ENCODE measurements at places on chromosomes 2 and 18.
A peak's percentile ranks its signal among the peaks of the same experiment; 100 is the strongest.

DNA sequence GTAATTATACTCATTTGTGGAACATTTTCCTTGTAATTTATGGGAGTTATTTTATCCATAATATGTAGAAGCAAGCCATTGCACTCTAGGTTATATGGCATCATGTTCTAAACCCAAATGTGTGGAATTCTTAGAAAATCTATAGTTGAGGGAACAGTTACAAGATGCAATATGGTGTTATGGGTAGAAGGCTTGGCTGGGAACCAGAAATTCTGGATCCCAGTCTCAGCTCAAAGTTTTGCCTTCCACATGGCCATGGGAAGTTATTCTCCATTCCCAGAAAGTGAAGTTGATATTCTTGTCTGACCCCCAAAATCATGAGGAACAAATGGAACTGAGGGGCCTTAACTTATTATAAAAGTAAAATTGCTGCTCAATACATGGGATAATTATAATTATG is 38.0 kb downstream of the KIF5C start:
- no peak for DNase-seq

- DNase-seq = no peak
Measured at GRCh38 chr2:239716536-239717318, 308.4 kb downstream of the NDUFA10 start.

- peak; percentile 27 for DNase-seq
Measured at GRCh38 chr2:30301551-30301950, 70.2 kb downstream of the LBH start.

DNA sequence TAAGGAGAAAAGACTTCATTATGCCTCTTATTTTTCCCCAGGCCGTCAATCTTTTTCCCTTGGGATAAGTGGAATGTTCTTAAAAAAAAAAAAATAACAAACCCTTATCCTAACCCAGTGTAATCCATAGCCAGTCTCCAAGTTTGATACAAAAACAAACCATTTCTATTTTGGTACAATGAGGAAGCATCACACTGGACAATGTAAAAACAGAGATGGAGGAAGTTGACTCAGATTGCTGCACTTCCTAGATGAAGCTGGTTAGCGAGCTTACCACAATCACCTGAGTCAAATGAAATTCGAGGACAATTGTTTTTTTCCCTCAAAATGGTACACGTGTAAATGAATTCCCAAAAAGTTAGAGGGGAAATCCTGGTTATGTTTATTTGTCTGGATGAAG is 259.7 kb downstream of the TCF4 start:
- DNase-seq = no peak

DNA sequence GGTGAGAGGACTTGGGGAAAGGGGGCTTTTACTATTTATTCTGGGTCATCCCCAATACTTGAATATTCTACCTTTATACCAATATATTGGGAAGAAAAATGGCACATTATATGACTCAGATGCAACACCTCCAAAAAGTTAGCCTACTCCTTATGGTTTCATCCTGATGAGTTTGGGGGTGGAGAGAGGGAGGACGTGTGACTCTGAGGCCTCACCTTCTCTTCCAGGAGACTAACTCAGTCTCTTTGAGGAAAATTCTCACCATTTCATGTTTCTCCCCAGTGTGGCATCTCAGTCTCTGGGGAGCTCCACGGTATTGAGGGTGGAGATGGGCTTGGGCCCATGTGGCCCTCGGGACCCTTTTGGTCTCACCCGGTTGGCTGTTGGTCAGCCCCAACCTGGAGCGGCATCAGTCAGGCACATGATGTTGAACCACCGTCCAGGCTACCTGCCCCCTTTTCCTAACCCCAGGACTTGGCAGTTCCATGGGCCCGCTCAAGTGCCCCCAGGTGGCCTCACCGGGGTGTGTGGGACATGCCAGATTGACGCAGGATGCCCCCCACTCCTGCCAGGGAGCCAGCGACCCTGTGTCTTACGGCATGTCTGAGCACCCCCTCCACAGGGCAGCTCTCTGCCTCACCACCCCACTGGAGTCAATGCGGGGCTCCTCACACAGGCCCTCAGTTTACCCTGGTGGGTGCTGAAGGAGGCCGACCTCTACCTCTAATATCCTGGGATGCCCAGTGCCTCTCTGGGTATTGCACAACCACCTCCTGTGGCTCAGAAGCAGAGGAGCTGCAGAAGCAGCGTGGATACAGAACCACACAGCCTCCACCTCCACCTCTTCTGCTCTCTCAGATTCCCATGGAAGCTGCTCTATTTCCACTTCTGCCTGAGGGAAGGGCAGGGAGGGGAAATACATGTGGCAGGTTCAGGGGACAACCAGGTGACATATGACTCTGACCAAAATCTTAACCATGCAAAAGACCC is 297.4 kb downstream of the EIPR1 start:
- no peak for DNase-seq

GRCh38 chr18:59712311-59712710 is 15.1 kb upstream of the CCBE1 start:
- peak; percentile 52 for DNase-seq

GRCh38 chr2:112644155-112644932 is 1.4 kb upstream of the SLC20A1 start:
- DNase-seq = peak; percentile 92

- no peak for DNase-seq
Measured at GRCh38 chr2:216803791-216804190, 56.1 kb downstream of the TNP1 start.

- DNase-seq = no peak
Measured at GRCh38 chr2:186181625-186182024, 304.4 kb upstream of the ZC3H15 start.

DNA sequence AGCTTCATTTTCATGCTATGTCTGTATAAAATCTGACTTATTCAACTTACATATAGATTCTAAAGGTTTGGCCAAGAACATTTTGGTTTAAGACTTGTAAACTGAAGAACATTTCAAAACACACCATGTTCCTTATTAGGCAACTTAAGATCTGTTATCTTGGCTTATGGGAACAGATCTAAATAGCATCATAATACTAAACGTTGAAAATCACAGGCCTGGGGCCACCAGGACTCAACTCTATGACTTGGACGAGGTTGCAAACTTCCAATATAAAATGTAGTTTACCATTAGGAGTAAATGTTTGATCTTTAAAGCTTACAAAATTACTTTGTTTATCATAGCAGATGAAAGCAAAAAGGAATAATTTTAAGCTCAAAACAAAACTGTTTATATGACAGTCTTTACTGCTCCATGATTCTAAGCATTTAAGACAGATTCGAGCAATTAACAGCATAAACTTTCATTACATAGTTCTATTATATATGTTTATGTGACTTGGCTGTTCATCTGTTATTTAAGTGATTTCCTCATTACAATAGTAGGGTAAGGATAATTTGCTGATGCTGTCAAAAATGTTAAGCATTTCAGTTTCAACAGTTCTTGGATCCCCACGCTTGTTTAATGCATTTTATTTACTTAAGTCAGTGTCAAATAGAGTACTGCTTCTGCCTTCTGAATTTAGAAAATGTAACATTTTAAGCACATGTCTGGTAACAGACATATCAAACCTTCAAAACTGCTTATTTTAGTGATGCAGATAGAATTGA is 8.3 kb downstream of the TCF4 start:
- DNase-seq = no peak

DNA sequence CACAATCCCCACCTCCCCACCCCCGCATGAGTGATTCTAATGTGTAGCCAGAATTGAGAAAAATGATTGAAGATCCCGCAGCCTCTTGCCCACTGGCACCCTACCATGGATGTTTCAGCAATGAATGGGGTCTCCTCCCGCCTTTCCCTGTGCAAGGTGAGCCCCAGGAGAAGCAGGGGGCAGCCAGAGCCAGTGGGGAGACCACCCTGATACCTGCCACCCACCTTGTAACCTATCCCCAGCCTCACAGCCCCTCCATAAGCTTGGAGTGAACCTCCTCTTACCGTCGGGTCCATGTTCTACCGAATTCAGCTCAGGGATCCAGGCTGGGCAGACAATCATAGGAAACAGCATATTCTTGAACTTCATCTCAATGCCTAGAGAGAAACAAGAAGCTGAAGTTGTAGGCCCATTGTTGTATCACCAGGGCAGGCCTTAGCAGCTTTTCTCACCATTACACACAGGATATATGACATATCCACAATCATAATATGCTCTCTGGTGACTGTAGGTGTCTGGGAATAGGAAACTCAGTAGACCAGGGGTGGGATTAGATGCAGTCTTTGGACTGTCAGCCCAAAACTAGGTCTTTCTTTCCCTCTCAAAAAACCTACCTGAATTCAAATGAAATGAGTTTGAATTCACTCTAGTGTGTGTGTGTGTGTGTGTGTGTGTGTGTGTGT is 30.9 kb downstream of the XDH start:
- peak; percentile 50 for DNase-seq

GRCh38 chr2:100988630-100989417 is 13.3 kb upstream of the RPL31 start:
- no peak for DNase-seq

- DNase-seq = no peak
Measured at GRCh38 chr2:171330155-171330956, 103.4 kb downstream of the METTL8 start.

DNA sequence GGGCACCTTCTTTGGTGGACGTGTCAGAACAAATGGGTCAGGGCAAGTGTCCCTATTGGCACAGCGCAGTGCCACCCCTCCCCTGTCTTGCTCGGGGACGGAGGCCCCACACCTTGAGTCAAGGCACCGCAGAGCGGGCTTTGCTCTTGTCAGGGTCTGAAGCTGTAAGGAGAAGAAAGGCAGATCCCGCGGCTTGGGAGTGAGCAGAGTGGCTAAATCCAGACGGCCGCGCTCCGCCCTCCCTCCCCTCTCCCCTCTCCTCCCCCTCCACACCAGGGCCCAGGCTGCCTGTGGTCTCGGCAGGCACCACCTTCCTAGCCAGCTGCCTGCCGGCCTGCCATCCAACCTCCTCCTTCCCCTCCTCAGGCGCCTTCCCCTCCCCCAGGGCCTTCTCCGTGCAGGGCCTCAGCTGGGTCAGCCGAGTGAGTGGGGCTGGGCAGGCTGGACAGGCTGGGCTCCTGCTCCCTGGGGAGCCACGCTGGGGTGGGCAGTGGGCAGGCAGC is 25.8 kb downstream of the SPEG start:
- no peak for DNase-seq

- no peak for DNase-seq
Measured at GRCh38 chr2:42976351-42976750, 184.0 kb upstream of the HAAO start.

DNA sequence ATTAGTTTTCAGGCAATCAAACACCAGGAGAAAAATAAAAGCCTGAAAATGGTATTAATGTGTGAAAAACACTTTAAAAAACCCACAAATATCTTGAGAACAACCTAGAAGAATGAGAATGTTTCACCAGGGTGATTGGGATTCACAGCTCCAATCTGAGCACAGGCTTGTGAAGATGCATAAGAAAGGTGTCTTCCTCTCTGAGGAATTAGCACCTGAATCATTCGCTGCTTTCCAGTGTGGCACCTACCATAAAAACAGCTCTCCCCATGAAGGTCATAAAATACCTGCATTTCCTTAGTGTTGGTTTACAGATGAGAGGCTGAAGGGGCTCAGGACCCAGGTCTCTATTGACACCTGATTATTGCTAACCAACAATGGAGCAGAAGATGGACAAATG is 499.7 kb upstream of the KLHL29 start:
- DNase-seq = no peak

DNA sequence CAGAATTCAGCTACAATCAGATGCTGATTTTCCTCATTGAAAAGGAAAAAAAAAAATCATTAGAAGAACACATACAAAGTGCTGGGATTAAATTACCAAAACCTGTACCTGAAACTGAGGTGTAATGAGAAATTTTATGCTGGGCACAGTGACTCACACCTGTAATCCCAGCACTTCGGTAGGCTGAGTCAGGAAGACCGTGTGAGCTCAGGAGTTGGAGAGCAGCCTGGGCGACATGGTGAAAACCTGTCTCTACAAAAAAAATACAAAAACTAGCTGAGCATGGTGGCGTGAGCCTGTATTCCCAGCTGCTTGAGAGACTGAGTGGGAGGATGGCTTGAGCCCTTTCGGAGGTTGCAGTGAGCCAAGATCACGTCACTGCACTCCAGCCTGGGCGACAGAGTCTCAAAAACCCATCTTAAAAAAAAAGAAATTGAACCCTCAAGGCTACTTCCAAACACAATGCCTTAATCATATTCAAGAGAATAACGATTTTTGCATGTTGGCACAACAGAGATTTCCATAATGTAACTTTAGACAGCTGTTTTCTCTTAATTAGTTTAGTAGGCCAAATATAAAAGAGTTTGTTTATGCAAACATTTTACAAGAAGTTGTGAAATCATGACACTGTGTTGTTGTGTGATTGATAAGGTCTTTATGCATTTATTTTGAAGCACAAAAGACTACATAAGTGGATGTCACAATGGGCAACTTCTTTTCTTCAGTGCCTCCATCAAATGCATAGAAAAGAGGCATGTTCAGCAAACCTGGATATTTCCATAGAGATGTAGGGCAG is 63.9 kb downstream of the FAM161A start:
- peak; percentile 64 for DNase-seq
